Stimulated activated CD8-positive, alpha-beta memory T cell treated with anti-CD3 and anti-CD28 coated beads, Interleukin-7, amount 100 ng/mL, for 48 hours (primary cell): ENCODE measurements at places on chromosomes 7 and 10.

- DNase-seq, result no peak
These were observed 29.2 kb upstream of the ENO4 start for GRCh38 chr10:116819999-116820677.

GRCh38 chr7:32631021-32631420, 135.7 kb downstream of the AVL9 start:
- no peak for DNase-seq

- DNase-seq, result no peak
These were observed 85.0 kb downstream of the PTN start for GRCh38 chr7:137258552-137258951.

- no peak for DNase-seq
These were observed 56.4 kb downstream of the BBS9 start for GRCh38 chr7:33185786-33186185.

DNA sequence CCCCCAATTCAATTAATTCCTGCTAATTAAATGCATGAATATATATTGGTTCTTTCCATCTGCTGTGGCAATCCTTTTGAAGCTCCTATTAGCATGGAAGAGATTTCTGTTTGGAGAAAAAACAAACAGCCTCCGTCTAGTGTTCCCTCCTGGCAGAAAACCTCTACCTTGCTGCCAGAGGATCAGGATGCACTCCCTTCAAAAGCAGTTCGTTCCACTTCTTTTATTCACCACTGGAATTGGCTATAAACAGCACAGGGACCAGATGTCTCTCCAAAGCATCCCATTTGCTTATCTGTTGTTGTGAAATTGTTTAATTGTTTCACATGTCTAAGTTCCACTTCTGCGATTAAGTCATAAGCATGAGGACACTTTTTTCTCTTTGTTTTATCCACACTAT, 77.8 kb upstream of the PTN start:
- DNase-seq, result no peak

GRCh38 chr10:15879663-15880062, 19.4 kb upstream of the MINDY3 start:
- DNase-seq, result no peak

DNA sequence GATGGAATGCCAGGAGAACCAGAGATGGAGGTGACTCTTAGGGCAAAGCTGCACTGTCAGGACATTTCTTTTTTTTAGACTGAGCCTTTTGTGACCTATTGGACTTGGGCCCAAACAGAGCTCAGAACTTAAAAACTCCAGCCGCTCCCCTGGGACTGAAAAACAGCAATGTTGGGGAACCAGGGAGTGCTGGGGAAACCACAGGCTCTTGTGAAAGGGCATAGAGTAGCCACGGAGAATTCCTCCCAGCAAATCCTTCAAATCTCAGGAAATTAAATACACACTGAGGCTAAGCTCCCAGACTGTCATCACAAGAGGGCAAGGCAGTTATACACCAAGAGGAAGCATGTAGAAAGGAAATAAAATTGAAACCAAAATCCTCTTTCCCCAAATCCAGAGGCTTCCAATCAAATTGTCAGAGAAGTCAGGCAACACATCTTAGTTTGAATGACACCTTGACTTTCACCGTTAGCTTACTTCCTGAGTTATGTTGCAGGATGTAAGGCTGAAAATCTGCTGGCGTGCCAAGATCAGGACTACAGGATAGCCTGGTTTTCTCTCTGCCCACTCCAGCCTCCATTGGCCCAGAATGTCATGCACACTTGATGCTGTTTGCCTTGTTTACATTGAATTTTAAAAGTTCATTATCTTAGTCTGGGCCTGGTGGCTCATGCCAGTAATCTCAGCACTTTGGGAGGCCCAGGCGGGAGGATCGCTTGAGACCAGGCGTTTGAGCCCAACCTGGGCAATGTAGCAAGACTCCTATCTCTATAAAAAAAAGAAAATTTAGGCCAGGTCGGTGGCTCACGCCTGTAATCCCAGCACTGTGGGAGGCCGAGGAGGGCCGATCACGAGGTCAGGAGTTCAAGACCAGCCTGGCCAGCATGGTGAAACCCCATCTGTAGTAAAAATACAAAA, 2.6 kb upstream of the RFC2 start:
- no peak for DNase-seq

DNA sequence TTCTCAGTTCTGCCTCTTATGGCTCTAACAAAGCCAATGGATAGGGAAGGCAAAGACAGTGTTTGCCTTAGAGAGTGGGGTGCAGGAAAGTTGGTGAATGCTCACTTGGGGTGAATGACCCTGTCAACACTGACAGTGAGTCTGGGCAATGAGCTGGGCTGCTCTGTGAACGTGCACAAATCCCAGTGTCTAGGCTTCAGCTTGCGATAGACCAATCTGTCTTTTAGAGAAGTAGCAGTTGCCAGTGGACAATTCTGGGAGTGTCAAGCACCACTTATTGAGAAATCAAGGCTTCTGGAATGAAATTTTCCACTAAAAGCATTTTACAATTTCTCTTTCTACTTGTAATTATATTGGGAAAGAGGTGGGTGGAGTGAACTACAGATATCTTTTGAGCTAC, 141.4 kb downstream of the HERPUD2 start:
- no peak for DNase-seq

GRCh38 chr10:70866424-70866823, 21.9 kb downstream of the PCBD1 start:
- DNase-seq, result no peak

GRCh38 chr10:13271552-13272163, 28.2 kb downstream of the PHYH start:
- peak; percentile 2 for DNase-seq

DNA sequence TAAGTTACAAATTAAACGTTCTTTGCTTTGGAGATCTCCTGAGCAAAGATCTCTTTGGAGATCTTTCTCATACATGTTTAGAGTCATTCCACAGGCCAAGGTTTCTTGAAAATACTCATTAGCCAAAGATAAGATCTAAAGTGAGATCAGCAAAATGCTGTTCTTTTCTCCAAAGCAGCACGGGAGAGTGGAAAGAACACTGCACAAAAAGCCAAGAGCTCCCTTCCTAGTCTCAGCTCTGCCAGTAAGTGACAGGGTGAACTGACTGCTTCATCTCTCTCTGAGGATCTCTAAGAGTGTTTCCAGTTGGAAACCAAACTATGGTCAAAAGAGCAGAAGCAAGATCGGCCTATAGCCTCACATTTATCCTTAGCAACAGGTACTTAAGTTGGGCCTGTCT, 168.4 kb upstream of the ASAH2 start:
- DNase-seq, result no peak

DNA sequence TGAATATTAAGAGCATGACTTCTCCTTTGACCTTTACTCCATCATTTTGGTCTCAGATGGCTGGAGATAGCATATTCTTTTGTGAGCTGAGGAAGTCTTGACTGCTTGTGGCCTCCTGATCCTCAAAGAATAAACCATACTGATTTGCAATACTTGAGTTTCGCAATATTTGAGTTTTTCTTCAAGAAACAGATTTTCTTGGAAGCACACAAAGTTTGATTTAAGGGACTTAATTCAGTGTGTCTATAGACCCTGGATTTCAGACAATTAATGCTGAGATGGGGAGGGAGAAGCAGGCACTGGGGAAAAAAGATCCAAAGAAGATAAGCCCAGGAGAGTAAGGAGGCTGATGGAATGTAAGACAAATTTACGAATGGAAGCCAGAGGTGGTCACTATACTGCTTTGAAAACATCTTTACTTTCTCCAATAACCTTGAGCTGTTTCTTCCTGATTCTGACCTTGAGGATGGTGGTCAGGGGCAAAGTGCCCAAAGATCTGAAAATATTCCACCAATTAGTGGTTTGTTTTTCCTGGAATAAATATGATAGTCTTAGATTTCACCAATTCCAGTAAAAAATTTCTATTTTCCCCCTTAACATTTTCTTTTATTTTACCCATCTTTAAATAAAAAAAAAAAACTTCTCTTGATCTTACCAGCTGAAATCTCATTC, 7.5 kb downstream of the EPDR1 start:
- DNase-seq, result no peak

DNA sequence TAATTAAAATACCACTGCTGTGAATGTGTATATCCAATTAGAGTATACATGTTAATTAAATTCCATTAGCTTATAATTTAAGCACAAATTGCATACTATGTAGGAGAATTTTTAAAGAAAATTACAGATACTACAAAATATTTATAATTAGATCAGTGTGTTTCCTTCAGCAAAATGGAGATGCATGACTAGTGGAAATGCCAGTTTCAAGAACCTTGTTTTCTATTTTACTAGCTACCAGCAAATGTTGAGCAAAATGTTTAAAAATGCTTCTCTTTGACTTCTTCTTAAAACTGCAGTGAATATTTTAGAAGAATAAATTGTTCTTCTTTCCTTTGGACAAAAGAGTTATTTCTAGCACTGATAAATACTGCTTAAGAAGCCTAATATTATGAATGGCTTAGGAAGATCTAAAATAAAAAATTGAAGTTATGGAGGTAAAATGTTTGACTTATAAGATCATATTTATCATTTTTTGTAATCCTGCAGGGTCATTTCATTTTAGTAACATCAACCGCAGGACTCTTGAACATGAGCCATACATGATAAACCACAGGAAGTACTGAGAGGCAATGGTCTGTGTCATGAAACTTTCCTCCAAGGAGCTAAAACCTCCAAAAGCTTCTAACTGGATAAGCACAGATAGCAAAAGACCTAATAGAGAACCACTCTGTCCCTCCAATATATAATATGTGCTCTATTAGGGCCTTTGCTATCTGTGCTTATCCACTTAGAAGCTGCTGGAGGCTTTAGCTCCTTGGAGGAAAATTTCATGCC, 1066.0 kb upstream of the CELF2 start:
- no peak for DNase-seq

- no peak for DNase-seq
These were observed 10.8 kb upstream of the SEMA3C start for GRCh38 chr7:80929619-80930018.

DNA sequence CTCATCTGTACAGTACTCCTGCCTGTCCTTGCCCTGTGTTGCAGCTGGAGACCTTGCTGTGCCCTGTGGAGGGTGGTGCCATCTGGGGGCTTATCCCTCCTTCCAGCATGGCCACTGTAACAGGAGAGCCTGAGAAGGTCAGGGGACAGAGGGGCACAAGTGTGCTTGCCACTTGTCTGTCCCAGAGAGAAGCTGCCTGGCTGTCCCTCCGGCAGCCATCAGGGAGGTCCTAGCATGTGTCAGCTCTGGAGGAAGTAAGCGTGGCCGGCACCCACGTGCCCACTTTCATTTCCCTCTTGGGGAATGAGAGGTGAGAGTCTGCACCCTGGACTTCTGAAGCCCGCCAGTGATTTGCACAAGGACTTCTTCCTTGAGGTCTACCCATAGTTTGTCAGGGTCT, 97.0 kb upstream of the PPIF start:
- DNase-seq, result no peak

- no peak for DNase-seq
These were observed 25.1 kb downstream of the DPY19L1 start for GRCh38 chr7:35012160-35012559.

GRCh38 chr7:128826916-128827247, 3.3 kb upstream of the FLNC start:
- DNase-seq, result no peak

DNA sequence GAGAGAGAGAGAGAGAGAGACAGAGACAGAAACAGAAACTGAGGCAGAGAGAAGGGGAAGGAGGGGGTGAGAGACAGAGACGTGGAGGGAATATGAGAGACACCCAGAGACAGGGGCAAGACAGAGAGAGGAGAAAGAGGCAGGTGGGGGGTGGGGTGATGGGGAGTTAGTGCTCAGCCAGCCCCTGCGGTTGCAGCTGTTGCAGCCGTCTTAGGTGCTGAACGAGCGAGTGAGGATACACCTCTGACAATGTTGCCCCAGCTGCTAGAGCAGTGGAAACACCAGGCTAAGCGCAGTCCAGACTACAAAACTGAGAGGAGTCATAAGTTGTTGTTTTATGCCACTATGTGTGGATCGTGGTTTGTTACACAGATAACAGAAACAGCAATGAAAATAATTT, 328.2 kb upstream of the SHH start:
- DNase-seq, result no peak

- DNase-seq, result no peak
These were observed 165.5 kb upstream of the TARP start for GRCh38 chr7:38438970-38439369.

DNA sequence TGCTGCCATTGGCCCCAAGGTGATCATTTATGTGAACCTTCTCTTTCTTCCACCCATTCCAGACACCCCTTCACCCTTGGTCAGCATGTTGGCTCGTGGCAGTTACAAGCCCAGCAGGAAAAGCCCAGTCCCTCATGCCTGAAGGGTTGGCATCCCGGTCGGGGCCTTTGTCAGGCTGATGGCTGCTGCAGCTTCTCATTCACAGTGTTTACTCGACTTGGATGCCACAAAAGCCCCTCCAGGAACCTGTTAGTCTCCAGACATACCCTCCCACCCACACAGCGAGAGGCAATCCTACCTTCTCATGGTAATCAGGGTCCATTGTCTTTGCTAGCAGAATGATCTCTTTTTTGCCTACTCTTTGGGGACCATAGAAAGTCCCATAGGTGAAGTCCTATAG, 200.8 kb upstream of the PFKP start:
- no peak for DNase-seq

GRCh38 chr7:129160161-129160905, 15.8 kb downstream of the TSPAN33 start:
- DNase-seq, result no peak

GRCh38 chr10:4004990-4005389, 220.0 kb upstream of the KLF6 start:
- no peak for DNase-seq

DNA sequence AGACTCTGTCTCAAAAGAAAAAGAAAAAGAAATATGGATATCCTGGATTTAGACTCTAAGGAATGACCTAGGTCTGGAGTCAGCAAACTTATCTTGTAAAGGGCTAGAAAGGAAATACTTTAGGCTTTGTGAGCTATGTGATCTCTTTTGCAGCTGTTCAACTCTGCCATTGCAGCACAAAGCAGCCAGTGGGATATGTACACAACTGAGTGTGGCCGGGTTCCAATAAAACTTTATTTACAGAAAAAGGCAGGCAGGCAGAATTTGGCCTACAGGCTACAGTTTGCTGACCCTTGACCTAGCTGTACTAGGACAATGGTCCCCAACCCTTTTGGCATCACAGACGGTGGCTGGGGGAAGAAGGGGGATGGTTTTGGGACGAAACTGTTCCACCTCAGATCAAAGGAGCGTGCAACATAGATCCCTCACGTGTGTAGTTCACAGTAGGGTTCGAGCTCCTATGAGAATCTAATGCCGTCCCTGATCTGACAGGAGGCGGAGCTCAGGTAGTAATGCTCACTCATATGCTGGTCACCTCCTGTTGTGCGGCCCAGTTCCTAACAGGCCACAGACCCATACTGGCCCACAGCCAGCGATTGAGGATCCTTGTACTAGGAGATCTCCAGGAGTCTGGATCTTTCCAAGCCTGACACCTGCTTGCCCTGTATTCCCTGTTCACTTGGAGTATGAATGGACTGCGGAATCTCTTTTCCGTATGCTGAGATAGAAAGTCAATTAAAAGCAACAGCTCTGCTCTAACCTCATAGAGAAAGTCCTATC, 63.0 kb downstream of the CUL1 start:
- no peak for DNase-seq

GRCh38 chr10:34759161-34759836, 55.8 kb downstream of the PARD3 start:
- no peak for DNase-seq
